ENCODE measurements at places on chromosomes 11 and 22.
A peak's percentile ranks its signal among the peaks of the same experiment; 100 is the strongest.

DNA sequence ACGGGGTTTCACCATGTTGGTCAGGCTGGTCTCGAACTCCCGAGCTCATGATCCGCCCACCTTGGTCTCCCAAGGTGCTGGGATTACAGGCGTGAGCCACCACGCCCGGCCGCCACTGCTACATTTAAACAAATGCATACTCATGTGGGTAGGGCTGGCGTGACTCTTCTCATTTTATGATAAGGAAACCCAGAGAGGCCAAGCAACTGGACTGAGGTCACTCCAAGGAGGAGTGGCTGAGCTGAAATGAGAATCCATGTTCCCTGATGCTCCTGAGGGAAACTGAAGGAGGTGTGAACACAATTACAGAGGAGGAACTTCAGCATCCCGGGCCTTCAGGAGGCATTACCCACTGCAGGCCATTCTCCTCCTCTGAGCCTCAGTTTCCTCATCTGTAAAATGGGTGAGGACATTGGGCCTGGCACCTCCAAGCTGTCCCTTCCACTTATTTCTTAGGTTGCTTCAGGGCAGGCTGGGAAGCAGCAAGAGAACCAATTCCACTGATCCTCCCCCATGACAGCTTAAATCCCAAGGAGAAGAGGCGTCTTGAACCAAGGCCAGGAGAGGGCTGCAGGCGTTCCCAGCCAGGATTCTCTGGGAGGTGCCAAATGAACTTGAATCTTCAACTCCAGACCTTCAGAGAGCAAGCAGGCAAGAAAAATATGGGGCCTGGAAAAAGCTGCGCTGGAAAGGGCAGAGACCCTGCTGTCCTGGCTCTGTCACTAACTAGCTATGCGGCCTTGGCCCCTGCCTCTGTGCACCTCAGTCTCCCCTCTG, 2.9 kb downstream of the TST start:
- DNase-seq, result no peak

DNA sequence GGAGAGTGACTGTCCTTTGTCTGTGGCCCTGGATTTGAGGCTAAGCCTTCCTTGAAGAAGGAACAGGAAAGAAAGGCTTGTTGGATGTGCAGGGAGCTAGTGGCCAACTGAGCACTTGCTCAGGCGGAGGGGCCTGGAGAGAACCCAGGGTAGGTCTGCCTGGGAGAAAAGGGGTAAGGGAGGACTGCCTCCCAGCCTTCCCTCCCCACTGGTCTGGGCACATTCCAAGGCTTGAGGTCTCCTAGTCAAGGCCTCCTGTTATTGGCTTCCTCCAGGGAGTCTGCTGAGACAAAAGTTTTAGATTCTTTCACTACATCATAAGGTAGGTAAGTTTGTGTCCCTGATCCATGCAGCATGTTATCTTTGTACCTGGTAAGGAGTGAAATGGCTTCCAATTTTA, 15.2 kb downstream of the KCNQ1OT1 start:
- no peak for DNase-seq

DNA sequence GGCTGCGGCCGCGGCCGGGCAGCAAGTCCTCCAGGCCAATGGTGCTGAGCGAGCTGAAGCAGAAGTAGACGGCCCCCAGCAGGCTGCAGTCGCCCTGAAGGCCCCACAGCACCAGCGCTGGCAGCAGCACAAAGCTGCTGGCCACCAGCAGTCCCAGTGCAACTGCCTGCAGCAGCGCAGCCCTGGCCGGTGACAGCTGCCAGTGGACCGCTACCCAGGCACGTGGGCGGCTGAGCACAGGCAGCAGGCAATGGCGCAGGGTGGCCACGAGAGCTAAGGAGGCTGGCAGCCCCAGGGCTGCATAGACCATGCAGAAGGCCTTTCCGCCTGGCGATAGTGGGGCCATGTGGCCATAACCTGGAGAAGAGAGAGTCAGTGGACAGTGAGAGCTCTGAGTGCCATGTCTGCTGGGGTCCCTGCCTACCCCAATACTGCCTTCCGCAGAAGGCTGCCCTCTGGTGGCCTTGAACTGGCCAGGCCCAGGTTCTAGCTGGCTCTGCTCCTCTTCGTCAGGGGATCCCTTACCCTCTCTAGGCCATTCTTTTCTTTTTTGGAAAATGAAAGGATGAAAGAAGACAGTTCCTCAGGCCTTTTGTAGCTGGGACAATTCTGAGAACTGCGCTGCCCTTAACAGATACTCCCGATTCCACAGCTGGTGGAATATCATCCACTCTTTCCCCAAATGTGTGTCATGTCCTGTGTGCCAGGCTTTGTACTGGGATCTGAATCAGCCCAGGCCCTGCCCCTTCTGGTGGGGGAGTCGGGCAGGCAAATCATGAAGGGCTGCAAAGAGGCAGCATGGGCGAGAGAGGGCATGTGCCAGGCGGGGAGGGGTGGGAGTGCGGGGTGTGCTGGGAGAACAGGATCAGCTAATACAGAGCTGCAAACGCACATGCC, 1.8 kb downstream of the KCNK7 start:
- DNase-seq, result no peak

GRCh38 chr11:65917434-65918210, 1.2 kb downstream of the C11orf68 start:
- no peak for DNase-seq

- DNase-seq, result no peak
Observed at GRCh38 chr11:30360741-30361140, 37.8 kb downstream of the ARL14EP start.

DNA sequence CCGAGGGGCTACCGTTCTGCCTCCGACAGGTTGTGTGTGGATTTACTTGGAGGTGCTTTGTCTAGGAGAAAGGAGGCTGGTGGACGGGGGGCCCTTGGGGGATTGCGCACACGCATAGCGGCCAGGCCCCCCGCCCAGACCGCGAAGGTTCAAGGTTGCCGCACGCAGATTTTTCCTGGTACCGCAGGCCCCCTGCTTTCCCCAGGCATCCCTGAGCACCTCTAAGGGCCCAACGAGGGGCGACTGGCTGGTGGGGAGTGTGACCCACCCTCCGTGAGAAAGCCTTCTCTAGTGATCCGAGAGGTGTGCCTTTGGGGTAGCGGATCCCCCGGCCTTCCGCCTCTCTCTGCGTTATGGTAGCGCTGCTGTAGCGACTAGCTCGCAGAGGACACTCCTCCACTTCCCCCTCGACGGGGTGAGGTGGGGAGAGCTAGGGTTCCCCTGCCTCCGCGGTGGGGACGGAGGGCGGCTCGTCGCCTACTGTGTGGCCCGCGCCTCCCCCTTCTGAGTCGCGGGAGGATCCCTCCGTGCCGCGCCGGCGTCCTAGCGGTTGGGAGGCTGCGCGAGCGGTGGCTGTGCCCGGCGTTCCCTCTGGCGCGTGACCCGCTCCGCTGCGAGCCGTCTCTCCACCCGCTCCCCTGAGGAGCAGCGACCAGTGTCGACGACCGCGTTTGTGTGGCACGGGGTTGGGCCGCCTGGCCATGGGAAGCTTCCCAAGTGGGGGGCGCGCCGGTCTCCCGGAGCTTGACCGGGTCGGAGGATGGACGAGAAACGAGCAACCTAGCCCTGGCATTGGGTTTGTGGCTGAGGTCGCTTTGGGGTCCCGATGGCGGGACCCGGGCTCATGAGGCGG, 3900.0 kb upstream of the OR11H1 start:
- no peak for DNase-seq

- no peak for DNase-seq
Observed at GRCh38 chr11:19673924-19674729, 38.5 kb upstream of the NAV2 start.

- DNase-seq, result peak; percentile 19
Observed at GRCh38 chr11:3092603-3093141, 35.4 kb upstream of the CARS1 start.

DNA sequence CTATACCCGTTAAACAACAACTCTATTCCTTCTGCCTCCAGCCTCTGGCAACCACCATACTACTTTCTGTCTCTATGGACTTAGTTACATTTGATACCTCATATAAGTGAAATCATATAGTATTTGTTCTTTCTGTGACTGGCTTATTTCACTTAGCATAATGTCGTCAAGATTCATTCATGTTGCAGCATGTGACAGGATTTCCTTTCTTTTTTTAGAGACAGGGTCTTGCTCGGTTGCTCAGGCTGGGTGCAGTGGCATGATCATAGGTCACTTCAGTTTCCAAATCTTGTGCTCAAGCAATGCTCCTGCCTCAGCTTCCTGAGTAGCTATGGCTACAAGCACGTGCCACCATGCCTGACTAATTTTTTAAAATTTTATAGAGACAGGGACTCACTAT, 29.4 kb upstream of the SORL1 start:
- no peak for DNase-seq

DNA sequence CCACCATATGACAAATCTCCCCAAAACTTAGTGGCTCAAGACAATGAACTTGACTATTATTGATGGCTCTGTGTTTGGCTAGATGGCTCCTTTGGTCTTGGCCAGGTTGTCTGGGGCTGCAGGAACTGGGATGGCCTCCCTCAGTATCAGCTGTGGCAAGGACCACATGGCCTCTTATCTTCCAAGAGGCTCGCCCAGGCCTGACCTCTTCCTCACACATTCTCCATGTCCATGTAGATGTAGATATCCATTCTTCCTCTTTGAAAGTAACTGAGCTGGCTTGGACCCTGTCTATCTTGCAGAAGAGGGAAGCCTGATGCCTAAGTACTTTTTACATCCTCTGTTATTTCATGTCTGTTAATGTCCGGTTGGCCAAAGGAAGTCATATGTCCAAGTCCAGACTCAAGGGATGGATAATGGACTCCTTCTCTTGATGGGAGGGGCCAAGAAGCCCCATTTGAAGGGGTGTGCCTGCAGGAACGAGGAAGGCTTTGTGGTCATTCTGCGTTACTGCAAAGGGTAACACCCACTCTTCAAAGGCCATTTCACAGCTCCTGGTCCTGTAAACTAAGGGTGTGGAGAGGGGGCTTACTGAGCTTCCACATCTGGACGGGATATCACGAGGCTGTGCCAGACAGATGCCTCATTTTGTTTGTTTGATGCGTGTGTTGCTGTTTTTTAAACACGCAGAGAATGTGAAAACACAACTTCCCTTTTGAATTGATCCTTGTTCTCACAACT, 87.1 kb downstream of the GRIK4 start:
- no peak for DNase-seq

DNA sequence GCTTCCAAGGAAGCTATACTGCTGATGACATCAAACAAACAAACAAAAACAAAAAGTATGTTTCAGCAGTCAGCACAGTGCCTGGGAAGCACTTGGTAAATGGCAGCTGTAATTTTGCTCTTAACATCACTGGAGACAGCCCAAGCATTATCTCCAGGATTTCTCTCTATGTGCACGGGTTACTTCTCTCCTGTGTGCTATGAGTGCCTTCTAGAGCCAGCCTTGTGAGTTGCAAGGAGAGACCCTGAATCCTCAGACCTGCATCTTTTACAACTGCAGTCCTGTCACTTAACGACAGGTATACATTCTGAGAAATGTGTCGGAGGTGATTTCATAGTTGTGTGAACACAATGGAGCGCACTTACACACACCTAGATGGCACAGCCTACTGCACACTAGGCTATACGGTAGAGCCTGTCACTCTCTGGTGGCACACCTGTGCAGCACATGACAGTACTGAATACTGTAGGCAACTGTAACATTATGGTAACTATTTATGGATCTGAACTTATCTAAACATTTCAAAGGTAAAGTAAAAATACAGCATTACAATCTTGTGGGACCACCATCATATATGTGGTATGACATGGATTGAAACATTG, 662.5 kb upstream of the B3GAT1 start:
- DNase-seq, result no peak

DNA sequence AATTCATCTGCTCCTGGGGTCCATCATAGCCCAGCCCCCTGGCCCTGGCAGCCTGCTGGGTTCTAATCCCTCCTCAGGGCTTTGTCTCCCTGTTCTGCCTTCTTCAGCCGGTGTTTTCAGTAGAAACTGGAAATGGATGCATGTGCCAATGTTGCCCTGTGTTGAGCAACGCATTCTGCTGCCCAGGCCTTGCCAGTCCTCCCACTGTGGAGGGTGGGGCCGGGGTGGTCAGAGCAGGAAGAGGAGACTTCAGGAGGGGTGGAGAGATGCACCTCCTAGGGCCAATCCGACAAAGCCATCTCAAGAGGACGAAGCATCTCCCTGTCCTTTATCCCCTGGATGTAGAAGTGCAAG, 27.6 kb upstream of the ZBTB16 start:
- DNase-seq, result no peak

- no peak for DNase-seq
Observed at GRCh38 chr11:133896642-133897330, 51.5 kb upstream of the SPATA19 start.

DNA sequence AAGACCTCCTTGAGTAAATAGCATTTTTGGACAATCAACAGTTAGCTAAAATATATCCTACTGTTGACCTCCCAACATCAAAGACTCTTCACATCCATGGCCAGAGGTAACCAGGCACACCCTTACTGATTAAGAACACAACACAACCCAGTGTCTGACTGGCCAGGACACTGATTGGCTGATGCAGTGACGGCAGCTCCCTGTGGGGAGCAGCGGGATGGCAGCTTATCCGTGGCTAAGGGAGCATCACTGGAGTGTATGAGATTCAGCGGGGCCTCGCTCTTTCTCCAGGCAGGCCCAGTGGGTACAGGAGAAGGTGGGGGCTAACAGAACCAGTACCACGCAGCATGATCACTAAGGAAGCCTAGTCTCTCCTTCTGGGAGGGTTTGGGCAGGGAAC, 10.3 kb upstream of the IL2RB start:
- DNase-seq, result no peak

GRCh38 chr11:14075118-14076078, 112.9 kb downstream of the SPON1 start:
- no peak for DNase-seq

- DNase-seq, result no peak
Observed at GRCh38 chr11:93329936-93330445, 551 bp upstream of the DEUP1 start.

GRCh38 chr11:34180040-34180813, 74.8 kb downstream of the NAT10 start:
- no peak for DNase-seq

DNA sequence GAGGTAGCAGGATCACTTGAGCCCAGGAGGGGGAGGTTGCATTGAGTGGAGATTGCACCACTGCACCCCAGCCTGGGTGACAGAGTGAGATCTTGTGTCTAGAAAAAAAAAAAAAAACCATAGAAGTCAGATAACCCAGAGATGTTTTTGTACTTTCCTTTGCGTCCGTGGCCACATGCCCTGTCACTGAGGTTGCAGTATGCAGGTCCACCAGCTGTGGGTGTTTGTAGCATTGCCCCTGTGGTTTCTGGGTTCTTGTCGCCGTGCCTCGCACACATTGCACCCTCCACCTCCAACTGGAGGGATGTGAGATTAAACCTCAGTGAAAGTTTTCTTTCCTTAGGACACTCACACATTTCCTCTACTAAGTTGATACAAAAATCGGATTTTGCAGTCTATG, 70.3 kb downstream of the TNRC6B start:
- DNase-seq, result no peak

DNA sequence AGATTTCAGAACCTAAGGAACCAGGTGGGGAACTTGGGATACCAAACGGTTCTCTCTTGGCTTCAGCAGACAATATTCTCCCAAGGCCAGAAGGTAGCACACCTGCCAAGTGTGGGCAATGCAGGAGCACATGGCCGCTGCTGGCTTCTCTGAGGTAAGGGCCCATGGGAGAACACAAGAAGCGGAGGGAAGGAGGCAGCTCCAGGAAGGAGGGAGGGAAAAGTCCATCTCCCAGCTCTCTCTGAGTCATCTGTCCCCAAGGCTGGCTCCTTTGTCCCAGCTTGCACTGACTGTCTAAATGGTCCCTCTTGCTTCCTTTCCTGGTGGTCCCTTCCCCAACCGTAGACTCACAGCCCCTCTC, 557.9 kb upstream of the CADM1 start:
- no peak for DNase-seq

- DNase-seq, result no peak
Observed at GRCh38 chr11:65423516-65424204, 1.1 kb downstream of the NEAT1 start.

GRCh38 chr11:116396331-116396730, 376.5 kb downstream of the BUD13 start:
- no peak for DNase-seq

Data from GM12891 (cell line).